ENCODE measurements at places on chromosomes 12 and 14.

DNA sequence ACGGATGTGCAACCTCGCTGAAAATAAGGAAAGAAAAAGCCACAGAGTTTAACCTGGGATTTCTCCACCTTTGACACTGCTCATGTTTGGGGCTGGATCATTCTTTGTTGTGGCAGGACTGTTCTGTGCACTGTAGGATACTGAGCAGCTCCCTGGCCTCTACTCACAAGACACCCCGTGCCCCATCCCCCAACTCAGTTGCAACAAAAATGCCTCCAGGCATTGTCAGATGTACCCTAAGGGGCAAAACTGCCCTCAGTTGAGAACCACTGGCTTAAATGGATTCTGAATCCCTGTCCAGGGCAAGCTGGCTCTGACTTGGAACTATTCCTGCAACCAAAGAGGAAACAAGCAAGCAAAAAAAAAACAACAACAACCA is 2.1 kb downstream of the GLTP start:
- no peak for DNase-seq

- DNase-seq, result no peak
These were observed 383.3 kb upstream of the DDHD1 start for GRCh38 chr14:53536446-53536845.

- no peak for DNase-seq
These were observed 29.3 kb upstream of the DAAM1 start for GRCh38 chr14:59159169-59159568.

GRCh38 chr14:93305725-93306418 is 27.0 kb downstream of the BTBD7 start:
- DNase-seq, result no peak

GRCh38 chr14:76073717-76074116 is 78.0 kb upstream of the GPATCH2L start:
- DNase-seq, result no peak

DNA sequence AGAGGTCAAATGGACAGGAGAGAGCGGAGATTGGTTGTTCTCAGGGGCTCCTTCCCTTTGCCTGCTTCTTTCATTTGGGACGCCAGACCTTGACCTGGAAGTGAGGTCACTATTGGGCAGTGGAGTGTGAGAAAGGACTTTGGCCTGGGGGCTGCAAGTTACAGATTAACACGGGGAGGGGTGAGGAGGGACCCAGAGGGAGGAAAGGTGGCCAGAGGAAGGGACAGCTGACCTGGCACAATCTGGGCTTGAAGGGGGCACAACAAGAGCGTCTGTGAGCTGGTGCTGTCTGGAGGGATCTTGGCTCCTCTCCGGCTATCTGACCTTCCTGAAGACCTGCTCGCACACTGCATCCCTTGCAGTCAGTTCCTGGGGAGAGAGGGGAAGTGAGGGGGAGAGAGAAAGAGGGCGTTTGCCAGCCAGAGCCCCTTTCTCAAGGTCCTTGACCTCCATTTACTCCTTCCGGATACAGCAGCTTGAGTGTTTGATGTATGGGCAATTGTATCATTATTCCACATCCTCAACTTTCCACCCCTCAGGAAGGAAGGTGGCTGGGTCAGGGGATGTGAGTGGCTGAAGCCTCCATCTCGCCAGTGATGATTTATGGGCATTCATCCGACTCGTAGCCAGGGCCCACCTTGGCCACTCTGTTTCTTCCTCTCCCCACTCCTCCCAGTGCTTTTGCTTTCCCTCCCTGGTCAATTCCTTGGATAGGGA is 4.7 kb downstream of the RBP5 start:
- no peak for DNase-seq

DNA sequence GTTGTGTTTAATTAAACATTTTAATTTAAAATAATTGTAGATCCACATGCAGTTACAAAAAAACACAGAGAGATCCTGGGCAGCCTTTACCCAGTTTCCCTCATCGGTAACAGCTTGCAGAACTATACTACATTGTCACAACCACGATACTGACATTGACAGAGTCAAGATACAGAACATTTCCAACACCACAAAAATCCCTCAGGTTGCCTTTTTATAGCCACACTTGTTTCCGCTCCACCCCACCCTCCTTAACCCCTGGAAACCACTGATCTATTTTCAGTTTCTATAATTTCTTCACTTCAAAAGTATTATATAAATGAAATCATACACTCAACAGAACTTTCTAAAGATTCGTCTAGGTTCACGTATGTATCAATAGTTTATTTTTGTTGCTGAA is 458.8 kb upstream of the SOX5 start:
- DNase-seq, result no peak

GRCh38 chr12:2138294-2138693 is 85.5 kb downstream of the CACNA1C start:
- no peak for DNase-seq

GRCh38 chr12:155006-155405 is 59.0 kb downstream of the SLC6A12 start:
- DNase-seq, result no peak

All from hippocampal formation (tissue), 2 donors.